Fibroblast of skin of left biceps (primary cell): ENCODE measurements at places on chromosomes 5 and 9.

- no peak for DNase-seq
Observed at GRCh38 chr9:69319324-69320025, 5.5 kb upstream of the ENTREP1 start.

- peak; percentile 32 for DNase-seq
Observed at GRCh38 chr5:127564002-127564769, 46.7 kb downstream of the PRRC1 start.

DNA sequence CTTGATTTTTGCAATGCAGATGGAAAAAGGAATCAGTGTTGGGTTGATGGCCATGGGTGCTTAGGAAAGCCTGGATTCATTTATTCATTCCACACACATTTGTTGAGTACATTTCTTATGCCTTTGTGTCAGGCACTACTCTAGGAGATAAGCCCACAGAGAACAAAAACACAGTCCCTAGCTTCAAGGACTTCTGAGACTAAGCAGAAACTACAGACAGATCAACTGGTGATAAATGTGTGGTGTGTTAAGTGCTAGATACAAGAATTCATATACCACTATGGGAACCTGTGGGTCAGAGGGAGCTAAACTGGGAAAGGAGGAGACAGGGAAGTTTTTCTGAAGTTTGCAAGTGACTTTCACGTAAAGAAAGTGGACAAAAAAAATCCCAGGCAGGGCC is 119.9 kb downstream of the CEMIP2 start:
- DNase-seq, result no peak

GRCh38 chr9:11086561-11086960 is 473.8 kb upstream of the PTPRD start:
- DNase-seq, result peak; percentile 14

GRCh38 chr9:81822301-81822865 is 105.8 kb upstream of the SPATA31D4 start:
- no peak for DNase-seq

DNA sequence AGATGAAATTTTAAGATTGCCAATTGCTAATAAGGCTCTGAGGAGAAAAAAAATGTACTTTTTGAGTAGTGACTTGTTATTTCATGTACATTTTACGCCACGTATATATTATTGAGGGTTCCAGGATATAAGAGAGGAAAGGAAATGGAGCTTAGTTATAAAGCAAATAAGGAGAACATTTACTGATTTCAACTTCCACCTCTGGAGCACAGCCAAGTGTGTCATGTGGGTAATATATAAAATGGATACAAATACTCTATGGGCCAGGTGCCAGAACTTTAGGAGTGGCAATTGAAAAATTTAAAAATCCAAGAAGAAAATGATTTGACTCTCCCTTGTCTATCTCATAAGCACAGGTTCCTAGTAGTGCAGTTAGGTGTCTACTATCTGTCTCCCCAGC is 45.0 kb upstream of the VLDLR start:
- no peak for DNase-seq

DNA sequence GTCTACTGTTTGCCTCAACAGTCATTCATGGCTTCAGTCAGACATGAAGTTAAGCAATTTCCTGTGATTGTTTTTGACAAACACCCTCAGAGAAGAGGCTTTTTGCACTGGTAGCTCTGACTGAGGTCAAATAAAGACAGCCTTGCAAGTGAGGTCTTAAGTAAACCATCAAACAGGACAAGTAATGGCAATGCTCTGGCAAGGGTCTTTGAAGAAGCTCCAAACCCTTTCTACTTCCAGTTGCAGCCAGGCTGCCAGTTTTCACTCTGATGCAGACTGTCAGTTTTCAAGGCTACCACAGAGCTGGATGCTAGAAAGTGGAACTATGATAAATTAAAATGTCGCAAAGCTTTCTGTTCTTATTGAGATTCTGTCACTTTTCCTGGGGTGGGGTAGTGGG is 421.5 kb upstream of the PTGER4 start:
- no peak for DNase-seq

- no peak for DNase-seq
Observed at GRCh38 chr5:176394096-176394495, 5.5 kb downstream of the HIGD2A start.

DNA sequence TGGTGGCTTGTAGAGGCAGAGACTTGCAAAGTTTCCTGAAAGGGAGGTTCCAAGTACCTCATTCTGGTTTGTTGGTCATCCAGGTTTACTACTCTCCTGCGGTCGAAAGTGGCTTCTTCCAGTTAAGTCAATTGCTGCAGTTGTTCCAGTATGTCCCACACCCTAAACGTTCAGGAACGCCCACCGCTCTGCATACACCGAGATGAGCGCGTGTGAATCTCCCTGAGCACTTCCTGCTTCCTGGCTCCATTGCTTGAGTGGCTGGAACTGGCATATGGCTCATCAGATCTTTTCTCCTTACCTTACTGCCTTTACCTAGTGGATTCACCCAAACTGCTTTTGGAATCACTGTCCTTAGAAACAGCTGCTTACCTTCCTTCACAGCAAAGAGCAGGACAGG is 59.1 kb upstream of the GLIS3 start:
- no peak for DNase-seq

DNA sequence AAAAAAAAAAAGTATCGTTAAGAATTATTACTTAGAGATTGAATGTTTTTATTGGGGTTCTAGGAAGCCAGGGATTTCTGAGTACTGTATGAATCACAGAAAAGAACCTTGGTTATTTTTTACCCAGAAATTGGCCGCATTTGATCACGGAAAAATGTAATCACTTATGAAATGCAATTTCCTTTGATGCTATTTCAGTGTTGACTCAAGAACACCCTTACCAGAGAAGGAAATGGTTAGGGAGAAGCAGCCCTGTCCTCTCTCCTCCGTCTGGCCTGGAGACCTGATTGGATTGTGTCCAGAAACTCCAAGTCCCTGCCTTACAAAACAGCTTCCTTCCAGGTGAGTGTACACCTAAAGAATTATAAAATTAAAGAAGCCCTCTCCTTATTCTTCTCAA is 116.7 kb downstream of the MED10 start:
- DNase-seq, result no peak

DNA sequence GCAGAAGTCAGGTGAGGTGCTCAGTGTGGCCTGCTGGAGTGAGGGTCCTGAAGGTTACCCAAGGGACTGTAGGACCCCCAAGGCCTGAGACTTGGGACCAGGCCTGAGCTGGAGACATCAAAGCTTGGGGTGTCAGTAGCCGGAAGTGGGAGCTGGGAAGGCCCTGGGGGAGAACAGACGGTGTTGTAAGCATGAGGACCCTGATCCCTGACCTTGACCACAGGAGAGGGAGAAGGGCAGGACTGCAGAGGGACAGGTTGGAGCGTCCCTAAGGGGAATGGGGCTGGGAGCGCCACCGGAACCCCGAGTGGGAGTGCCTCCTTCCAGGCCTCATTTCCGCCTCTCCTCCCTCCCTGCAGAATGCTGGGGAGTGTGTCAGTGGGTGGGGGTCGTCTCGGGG is 533 bp downstream of the TTC16 start:
- DNase-seq, result no peak
